ENCODE measurements at places on chromosomes 7 and 10.

- DNase-seq: no peak
Observed at GRCh38 chr10:45612741-45613140, 59.8 kb downstream of the ZFAND4 start.

GRCh38 chr7:116493449-116493848, 6.1 kb upstream of the CAV2 start:
- DNase-seq: no peak

DNA sequence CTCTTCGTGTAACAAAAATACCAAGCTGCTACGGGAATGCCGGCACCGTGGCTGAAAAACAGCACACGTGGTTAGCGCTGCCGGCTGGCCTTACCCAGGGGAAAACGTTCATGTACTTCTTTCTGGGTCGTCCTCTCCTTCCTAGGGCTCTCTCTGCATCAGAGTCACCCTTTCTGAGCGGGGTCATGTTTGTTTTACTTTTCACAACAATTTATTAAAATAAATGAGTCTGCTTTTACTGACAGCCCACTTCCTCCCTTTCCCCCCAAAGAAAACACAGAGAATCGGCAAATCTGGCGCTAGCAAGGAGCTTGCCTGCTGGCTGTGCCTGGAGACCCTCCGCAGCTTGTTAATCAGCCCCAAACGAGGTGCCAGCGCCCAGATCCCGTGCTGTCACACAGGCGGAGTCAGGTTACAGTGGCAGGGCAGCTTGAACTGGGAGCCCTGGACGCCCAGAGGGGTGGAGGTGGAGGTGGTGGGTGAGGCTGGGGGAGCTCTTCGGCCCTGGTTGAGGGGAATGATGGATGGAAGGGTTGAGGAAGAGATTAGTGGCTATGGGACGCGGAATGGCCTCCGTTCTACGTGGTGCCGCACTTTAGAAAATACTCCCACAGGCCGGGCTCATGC, 162.2 kb upstream of the TNS3 start:
- DNase-seq: no peak

- DNase-seq: no peak
Observed at GRCh38 chr10:4196771-4197390, 411.9 kb upstream of the KLF6 start.

GRCh38 chr10:128289621-128290020, 163.4 kb upstream of the MKI67 start:
- DNase-seq: no peak

DNA sequence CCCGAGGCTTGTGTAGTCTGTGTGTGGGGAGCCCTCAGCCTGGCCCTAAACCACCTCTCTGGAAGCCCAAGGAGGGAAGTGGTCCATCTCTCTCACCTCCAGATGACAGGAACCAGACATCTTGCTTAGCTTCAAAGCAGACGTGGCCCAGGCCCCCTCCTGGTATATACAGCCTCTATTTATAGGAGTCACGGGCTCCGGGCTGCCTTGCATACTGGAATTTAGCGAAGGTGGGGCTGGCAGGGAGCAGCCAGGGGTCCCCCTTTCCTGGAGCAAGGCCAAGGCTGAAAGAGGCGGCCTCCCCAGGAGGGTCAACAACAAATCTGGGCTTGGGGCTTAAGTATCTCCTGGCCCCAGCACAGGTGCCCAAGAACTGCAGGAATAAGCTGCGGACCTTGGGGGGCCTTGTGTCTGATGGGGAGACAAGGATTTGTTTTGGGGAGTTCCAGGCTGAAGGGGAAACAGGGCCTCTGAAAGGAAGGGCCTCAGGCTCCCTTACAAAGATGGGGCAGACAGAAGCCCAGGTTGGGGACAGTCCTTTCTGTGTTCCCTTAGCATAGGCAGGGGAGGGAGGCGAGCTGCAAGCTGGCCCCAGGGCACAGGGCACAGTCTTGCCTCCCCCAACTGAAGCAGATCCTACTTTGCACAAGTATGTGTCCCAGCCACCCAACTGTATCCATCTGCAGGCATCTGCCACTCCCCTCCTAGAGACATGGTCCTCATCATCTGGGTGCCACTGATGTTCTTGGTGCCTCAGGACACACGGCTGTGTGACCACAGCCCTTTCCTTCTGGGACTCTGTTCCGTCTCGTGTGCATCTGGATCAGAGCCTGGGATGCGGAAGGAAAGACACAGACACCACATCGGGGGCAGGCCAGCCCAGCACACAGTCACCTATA, 11.9 kb downstream of the ZCCHC24 start:
- DNase-seq: no peak

GRCh38 chr7:96591900-96592676, 117.6 kb downstream of the SEM1 start:
- DNase-seq: no peak

DNA sequence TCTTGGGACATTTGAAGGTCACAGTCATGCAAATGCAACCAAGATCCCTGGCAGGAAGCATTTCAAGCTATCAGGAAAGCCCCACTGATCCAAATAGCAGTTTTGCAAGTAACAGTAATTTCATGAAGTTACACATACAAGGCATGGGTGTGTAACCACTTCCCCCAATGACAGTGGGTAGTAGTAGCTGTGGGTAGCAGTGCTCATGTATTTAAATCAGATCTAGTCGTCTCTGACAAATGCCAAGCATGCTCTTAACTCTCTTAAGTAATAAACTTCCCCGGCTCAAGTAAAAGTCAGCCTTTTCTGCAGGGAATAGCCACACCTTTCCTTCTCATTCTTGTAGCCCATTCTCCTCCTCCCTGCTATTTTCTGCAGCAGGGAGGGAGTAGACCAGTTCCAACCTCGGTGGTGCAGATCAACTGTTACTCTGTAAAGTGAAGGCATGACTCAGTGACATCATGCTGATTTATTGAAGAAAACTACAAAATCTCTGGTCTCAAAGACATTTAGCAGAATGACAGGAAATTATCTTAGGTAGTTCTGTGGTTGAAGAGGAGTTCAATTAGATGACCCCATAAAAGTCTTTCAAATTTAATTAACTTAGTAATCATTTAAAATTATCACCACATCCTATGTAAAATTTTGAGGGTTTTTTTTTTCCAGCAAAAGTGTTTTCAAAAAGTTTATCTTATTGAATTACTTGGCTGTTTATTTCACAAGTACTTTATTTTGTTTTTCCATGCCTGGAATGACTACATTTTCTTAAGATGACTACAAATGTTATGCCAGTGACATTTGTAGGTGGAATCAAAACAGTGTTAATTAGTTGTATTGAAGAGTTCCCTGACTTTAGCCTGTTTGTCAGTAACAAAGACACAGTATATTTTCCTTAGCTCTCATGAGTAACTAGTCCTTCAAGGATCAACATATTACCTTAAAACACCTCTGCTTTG, 568.3 kb downstream of the INHBA start:
- no peak for DNase-seq

- DNase-seq: no peak
Observed at GRCh38 chr7:2505401-2505800, 14.2 kb upstream of the LFNG start.

DNA sequence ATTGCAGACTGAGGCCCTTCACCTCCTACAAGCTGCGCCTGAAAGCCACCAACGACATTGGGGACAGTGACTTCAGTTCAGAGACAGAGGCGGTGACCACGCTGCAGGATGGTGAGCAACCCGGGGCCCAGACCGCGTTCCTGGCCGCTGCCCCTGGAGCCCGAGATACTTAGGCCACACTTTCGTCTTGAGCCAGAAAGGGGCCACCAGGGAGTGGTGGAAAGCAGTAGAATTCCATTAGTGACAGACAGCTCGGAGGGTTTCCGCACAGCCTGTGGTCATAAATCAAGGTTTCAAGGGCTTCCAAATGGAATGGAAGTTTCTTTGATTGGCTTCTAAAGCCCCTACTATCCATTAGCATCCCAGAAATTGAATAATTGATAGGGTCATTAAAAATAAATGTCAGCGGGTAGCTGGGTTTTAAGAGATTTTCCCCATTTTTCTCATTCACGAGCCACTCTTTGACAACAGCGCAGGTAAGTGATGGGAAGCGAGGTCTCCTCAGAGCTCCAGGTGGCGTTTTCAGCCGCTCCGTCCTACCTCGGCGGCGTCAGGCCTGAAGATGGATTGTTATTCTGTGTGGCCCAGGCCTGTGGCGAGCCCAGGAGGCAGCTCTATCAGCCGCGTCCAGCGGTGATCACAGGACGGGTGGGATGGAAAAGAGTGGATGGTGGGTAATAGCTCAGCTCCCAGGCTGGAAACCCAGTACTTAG, 523.5 kb upstream of the FOXK1 start:
- DNase-seq: no peak

GRCh38 chr7:143454091-143454680, 10.9 kb downstream of the TAS2R60 start:
- DNase-seq: no peak

GRCh38 chr7:27156508-27156898, at the start of gene HOXA7:
TSS of gene HOXA7 (minus strand) at chr7:27156675. CDS start at chr7:27156545, 130 bp downstream.
- no peak for DNase-seq

GRCh38 chr10:78616125-78616695, 452.6 kb upstream of the ZMIZ1 start:
- DNase-seq: no peak

GRCh38 chr7:74338366-74339108, 49.3 kb downstream of the CLIP2 start:
- DNase-seq: no peak

DNA sequence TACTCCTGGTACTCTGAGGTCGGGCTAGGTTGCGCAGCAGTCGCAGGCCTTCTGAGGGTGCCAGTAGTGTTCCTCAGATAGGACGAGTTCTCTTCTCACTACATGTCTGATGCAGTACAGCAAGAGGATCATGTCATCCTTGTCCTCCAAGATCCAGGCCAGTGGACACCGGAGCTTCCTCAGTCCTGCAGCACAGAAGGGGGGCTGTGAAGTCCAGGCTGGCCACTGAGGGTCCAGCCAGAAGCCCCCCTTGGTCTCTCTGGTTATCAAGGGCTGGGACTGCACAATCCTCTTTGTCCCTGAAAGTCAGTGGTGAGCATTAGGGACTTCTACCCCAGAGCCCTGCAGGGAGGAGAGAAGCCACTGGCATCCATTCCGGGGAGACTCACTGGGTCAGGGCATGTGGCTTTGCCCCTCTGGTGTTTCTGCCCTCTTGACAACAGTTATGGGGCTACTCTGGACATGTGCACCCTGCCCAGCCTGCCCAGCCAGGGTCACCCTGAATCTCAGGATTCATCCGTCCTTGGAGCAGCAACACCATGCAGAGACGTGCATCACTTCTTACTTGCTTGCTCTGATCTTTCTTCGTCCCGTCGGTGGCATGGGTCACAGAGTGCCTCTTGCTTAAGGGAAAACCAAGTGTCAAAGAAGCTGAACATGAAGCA, 125.7 kb downstream of the ADCY1 start:
- no peak for DNase-seq

- DNase-seq: no peak
Observed at GRCh38 chr10:111175787-111176186, 99.0 kb downstream of the ADRA2A start.

DNA sequence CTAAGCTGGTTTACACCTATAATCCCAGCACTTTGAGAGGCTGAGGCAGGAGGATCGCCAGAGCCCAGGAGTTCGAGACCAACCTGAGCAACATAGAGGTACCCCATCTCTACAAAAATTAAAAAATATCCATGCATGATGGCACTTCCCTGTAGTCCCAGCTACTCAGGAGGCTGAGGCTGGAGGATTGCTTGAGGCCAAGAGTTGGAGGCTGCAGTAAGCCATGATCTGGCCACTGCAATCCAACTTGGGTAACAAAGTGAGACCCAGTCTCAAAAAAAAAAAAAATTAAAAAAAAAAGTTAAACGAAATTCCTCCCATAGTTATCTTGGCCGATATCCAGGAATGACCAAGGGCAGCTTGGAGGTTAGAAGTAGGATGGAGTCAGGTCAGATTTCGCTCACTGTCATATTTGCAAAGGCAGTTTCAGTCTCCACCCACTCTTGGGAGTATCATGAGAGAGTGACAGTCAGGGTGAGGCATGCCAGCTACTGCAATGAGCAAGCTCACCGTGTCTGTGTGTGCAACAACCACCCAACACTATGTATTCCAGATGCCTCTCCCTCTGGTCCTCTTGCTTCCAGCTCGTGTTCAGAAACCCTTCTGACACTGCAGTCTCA, 6.0 kb upstream of the ZDHHC4 start:
- DNase-seq: no peak
